Stimulated activated CD8-positive, alpha-beta memory T cell treated with anti-CD3 and anti-CD28 coated beads, Interleukin-4, amount 100 ng/mL, for 1 hour (primary cell): ENCODE measurements at places on chromosomes 2 and 18.

DNA sequence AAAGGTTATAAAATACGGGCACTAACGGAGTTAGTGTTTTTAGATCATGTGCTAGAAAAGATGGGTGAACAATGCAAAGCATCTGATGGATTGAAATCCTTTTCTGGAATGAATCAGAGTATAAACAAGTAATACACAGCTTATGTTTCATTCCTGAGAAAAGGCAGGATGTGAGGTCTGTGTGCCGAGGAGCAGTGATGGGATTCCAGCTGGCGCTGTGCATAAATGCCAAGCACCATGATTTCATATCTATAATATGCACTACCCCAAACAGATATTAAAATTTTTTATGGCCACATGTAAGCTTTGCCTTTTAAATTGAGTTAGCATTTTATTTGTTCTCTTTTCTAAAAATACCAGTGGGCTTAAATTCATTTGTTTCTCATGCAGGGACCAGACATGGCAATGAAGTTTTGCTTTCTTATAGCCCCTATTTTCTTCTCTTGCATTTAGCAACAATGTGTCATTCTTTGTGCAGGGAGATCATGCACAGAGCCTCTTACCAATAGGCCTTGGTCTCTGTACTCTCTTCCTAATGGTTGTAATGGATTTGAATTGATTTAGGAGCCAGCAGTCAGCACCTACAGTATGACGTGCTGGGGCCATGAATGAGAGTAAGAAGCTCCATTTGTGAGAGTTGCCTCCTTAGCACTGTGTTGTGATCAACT, 323.9 kb downstream of the SLC8A1 start:
- DNase-seq, result no peak

GRCh38 chr18:5058768-5059695, 138.0 kb downstream of the AKAIN1 start:
- DNase-seq, result no peak

- DNase-seq, result no peak
Measured at GRCh38 chr2:68050353-68050752, 12.5 kb downstream of the C1D start.

DNA sequence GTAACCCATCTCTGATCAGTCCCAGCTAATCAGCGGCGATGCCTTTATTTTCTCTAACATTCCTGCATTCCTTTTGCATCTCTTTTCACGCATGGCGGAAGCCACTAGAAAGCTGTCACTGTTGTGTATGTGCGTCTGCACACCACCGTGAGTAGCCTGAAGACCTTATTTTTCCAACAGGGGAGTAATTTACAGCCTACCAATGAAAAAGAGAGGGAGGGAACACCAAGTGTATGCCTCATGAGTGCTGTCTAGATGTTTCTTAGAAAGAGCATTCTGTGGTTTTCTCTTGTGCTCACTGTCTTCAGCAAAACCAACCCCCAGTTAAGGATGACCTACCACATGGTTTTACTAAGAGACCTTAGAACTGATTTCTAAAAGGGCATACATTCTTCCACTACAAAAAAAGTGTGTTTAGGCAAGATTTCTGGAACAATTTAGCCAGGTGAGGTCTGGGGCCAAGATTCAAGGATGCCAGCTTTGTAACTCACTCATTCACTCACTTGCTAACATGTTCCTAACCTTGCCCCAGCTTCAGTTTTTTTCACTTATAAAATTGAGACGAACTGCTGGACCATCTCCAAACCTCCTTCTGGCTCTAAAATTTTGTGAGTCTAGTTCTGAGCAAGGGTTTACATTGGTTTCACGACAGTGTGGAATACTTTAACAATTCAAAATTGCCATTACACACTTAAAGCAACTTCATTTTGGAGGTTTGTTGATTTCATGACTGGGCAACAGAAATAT, 51.4 kb downstream of the BCL2 start:
- DNase-seq, result no peak

DNA sequence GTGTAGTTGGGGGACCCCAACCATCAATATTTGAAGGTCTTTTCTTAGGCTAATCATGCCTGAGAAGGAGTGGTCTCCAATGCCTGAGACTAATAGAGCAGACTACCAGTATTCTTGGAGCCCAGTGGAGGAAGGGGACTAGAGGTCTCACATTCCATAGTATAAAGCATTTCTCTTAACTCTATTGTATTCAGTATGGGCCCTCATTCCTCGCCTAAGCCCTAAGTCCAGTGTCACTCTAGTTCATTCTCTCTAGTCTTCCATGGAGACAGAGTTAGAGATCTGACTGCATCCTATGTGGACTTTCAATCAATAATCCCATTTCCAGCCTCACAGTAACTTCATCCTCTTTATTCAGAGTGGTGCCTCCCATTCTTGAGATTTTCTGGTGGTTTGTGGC, 29.7 kb upstream of the MAP4K4 start:
- no peak for DNase-seq

DNA sequence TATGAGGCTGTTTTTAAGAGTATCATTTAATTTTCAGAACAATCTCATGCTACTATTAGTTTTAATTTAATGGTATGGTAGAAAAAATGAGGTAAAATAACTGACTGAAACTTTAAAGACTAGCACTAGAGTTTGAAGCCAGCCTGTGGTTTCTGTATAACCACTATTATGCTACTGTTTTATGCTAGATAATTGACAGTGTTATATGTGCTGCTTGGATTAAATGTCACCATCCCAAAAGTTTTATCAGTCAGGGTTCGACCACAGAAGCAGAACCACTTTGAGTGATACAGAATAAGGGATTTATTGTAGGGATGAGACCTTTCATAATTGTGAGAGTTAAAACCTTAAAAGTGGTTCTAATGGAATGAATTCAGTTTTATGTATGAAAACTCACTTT, 271.6 kb downstream of the PTGR3 start:
- DNase-seq, result no peak

- DNase-seq, result no peak
Measured at GRCh38 chr2:152309352-152310214, 25.4 kb upstream of the FMNL2 start.

GRCh38 chr2:207126724-207127308, 38.9 kb downstream of the KLF7 start:
- DNase-seq, result no peak

- DNase-seq, result no peak
Measured at GRCh38 chr2:133265432-133265949, 302.8 kb downstream of the NCKAP5 start.

DNA sequence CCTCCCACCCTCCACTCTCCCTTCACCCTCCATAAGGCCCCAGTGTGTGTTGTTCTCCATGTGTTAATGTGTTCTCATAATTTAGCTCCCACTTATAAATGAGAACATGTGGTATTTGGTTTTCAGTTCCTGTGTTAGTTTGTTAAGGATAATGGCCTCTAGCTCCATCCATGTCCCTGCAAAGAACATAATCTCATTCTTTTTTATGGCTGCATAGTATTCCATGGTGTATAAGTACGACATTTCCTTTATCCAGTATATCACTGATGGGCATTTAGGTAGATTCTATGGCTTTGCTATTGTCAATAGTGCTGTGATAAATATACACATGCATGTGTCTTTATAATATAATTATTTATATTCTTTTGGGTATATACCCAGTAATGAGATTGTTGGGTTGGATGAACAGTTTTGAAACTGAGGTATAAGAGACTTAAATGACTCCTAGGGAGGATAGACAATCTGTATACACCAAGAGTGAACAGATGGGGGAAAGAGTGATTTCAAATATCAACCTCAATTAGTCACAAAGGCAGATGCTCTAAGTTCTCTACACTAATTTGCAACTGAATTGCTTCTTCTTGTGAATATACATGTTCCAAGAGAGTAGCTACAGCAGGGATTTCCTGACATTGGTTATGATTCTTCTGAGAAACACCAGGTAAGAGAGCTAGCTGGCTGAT, 23.7 kb downstream of the CWC22 start:
- DNase-seq, result no peak

GRCh38 chr2:122883849-122884248, 1128.4 kb downstream of the TSN start:
- no peak for DNase-seq

DNA sequence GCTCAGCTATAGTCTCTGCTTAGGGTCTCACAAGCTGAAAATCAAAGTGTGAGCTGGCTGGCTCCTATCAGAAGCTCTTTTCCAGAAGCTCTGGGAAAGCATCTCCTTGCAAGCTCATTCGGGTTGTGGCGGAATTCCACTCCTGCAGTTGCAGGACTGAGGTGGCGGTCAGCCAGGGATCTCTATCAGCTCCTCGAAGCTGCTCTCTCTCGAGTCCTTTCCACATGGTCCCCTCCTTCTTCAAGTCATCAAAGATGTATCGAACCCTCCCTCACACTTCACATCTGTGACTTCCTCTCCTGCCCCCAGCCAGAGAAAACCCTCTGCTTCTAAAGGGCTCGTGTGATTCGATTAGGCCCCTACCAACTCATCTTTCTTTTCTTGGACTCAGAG, 141.7 kb downstream of the ZFP36L2 start:
- no peak for DNase-seq

DNA sequence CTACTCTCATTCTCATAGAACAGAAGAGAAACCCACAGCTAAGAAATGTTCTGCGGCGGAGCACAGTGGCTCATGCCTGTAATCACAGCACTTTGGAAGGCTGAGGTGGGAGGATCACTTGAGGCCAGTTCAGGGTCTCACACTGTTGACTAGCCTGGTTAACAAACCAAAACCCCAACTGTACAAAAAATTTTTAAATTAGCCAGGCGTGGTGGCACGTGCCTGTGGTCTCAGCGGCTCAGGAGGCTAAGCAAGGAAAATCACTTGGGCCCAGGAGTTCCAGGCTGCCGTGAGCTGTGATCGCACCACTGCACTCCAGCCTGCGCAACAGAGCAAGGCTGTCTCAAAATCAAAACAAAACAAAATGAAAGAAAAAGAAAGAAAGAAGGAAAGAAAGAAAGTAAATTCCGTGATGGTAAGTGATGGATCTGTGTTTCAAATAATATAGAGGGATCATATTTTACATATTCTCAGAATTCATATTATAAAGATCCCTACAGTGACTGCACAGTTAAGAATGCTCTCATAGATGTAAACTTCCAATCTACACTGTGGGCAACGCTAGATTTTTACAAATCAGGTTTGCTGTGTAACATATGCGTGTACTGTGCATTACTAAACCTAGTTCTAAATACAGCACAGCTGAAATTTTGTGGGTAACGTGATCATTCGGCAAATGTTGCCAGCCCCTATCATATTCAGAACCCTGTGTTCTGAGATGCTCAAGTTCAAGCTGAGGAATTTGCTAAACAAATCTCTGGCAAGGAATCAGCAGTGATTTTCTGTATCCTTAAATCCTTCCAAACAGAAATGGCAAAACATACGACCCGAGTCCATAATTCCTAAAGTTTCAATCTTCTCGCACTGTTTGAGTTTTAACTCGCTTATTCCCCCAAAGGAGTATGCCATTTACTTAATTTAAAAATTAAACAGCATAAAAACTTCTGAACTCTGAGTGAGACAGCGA, 1.2 kb upstream of the RAB12 start:
- no peak for DNase-seq

DNA sequence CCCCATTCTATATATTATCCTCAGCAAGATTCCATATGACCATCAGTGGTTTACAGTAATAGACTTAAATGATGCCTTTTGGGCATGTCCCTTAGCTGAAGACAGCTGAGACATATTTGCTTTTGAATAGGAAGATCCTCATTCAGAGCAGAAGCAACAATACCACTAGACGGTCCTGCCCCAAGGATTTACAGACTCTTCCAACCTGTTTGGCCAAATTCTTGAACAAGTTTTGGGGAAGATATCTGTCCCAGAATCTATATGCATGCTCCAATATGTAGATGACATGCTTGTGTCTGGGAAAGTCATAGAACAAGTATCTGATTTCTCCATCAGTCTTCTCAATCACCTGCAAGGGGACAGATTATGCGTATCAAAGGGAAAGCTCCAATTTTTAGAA, 137.1 kb upstream of the RMP24 start:
- no peak for DNase-seq

- no peak for DNase-seq
Measured at GRCh38 chr2:25453199-25453905, 111.6 kb upstream of the DNMT3A start.

DNA sequence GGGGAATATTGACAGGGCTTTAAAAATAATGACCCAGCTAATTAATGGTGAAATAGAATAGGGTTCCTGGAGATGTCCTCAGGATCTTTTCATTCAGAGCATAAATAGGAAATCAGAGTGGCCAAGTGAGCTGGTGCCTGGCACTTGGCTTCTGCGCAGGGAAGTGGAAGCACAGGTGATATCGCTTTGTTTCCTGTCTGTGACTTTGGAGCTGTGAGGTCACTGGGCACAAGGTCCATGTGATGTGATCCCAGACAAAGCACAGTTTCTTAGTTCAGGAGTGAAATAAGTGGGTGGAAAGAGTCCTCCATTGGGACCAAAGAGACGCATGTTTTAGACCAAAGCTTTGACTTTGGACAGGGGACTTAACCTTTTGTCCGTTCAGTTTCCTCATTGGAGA, 338.3 kb downstream of the CYRIA start:
- no peak for DNase-seq

GRCh38 chr2:148273158-148273691, 252.3 kb downstream of the MBD5 start:
- no peak for DNase-seq

GRCh38 chr2:240823449-240824336, 3.7 kb upstream of the KIF1A start:
- no peak for DNase-seq

DNA sequence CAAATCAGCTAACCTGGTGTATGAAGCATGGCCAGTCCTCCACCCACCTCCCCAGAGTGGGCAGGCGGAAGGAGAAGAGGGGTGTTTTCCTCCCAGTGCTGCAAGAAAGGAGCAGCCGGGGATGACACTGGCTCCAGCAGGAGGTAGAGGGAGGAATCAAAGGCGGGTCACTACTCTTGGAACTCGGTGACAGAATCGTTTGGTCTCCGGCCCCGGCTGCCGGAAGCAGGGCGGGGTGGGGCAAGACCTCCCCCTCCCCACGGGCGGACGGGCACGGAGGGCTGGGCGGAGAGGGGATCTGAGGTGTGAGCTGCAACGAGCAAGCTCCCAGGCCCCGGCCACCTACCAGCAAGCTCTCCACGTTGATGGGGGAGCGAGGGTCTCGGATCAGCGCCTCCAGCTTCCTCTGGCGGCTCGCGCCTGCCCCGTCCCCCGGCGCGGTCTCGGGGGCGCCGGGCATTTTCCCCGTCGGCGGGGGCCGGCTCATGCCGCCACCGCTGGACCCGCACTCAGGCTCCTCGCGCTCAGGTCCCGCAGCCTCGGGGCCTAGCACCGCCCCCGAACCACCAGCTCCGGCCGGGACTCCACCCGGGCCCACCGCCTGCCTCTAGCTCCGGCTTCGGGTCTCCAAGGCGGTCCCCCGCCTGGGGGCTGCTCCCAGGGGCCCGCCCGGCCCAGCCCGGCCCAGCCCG, 640 bp downstream of the ROCK2 start:
- no peak for DNase-seq
